Suppressor macrophage (primary cell): ENCODE measurements at places on chromosomes 1 and 21.

- DNase-seq, result no peak
These were observed 49.4 kb downstream of the LAMC2 start for GRCh38 chr1:183235503-183235902.

DNA sequence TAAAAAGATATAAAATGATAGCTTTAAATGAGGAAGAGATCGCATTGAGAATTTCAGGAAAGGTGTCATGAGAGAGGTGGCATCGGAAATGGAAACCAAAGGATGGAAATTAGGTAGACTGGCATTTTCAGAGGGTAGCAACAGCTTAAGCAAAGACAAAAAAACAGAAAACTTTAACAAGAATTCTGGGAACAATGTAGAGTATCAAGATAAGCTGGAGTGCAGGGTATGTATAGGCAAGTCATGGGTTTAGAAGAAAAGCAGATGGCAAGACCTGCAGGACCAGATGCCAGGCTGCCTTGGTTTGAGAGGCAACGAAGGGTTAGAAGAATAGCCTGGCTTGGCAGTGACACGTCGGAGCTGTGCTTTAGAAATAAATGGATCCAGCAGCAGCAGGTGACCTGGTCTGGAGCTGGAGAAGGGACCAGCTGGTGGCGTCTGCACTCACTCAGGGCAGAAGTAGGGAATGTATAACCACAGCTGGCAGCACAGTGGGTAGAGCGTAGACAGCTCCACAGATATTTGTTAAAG, 149.4 kb upstream of the TIAM1 start:
- DNase-seq, result no peak

DNA sequence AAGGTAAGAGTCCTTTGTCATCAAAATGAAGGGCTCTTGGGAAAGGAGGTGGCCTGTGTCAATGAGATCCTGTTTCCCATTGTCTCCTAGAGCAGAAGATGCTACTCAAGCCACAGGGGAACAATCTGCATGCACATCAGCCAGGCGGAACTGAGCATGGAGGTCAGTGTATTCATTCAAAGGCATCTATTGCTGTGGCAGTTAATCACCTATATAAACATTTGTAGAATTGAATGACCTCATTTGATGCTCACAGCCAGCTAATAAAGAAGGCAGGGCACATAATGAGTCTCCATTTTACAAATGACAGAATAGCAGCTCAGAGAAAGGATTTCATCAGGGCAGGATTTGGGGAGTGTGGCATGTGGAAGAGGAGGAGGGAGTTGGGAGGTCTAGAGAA, 5.7 kb upstream of the FYB2 start:
- DNase-seq, result no peak

- peak; percentile 49 for DNase-seq
These were observed 1.1 kb downstream of the ADGRB2 start for GRCh38 chr1:31762726-31763670.

DNA sequence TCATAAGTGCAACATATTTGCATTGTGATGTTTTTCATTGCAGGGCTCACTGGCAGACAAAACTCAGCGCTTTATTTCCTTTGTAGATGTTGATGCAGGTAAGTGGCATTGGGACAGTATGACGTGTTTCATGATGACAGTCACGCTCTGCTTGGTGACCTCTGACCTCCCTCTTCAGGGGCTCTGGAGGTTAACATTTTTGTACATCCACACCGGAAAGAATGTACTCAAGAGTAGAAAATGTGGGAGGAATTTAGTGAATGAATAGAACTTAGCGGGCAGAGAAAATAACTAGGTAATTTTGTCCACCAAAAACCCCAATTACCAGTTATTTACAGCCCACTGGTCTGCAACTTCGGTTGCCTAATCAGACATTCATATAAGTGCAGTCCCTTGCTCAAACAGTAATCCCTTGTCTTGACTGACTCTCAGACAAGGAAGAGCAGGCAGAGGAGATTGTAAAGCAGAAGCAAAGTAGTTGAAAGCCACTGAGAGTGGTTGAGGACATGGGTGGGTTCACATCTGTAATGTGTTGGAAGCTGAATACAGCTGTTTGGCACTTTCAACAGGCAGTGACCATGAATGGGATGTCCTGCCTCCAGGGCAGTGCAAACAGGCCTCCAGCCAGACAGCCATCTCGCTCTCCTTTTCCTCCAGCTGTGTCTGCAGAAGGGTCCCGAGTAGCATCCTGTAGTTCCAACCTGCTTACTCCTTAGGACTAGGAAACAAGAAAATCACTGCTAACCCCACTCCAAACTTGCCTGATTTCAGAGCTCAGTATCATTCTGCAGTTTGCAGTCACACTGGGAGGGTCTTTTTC, 188.9 kb downstream of the NRIP1 start:
- DNase-seq, result no peak

- DNase-seq, result no peak
These were observed 317.6 kb upstream of the PROX1 start for GRCh38 chr1:213669964-213670691.

DNA sequence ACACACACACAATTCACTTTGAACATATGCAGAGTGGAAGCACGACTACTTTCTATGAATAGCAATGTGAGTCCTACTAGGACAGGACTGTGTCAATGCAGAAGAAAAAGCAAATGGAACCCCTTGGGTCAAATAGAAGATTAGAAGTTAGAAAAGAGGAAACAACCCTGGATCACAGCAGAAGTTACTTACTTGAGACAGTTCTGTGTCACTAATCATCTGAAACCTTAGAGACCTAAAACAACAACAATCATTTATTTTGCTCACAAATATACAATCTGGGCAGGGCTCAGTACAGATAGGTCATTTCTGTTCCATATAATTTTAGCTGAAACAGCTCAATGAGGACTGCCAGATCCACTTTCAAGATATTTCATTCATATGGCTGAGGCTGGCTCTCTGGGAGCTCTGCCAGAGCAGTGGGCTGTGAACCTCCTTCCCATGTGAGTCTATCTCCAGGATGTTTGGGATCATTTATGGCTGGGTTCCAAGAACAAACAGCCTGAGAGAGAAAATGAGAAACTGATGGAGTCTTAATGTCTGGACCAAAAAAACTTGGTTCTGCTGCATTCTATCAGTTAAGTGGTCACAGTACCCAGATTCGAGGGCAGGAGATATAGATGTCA, 42.5 kb upstream of the IL10 start:
- DNase-seq, result no peak

DNA sequence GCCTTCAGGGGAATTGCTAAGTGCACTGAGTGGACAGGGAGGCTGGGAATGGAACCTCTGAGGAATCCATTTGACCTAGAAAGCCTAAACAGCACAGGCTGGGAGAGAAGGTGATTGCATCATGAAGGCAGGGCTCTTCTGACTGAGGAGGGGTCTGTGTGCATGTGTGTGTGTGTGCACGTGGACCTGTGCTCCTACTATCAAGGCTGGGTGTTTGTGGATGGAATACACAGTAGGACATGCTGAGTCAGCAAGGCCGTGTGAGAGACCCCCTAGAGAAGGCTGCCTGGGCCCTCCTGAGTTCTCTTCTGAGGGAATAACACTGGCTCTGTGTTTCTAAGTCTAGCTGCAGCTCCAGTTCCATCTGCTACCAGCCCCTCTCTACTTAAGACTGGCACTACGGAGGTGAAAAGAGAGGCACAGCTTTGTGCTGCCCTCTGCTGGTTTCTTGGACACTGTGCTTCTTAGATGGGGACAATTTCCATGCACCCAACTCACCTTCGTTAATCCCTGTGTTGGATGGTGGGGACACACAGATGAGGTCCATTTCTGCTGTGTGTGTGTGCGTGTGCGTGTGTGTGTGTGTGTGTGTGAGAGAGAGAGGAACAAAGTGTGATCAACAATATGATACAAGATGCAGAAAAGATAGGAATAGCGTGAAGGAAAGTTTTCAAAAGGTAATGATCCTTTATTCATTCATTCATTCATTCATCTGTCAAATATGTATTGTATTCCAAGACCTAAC, 6.2 kb upstream of the EFCAB14 start:
- peak; percentile 86 for DNase-seq

- DNase-seq, result no peak
These were observed 377.8 kb downstream of the USH2A start for GRCh38 chr1:216045400-216045799.

- no peak for DNase-seq
These were observed 24.7 kb upstream of the BECN2 start for GRCh38 chr1:241932845-241933244.

DNA sequence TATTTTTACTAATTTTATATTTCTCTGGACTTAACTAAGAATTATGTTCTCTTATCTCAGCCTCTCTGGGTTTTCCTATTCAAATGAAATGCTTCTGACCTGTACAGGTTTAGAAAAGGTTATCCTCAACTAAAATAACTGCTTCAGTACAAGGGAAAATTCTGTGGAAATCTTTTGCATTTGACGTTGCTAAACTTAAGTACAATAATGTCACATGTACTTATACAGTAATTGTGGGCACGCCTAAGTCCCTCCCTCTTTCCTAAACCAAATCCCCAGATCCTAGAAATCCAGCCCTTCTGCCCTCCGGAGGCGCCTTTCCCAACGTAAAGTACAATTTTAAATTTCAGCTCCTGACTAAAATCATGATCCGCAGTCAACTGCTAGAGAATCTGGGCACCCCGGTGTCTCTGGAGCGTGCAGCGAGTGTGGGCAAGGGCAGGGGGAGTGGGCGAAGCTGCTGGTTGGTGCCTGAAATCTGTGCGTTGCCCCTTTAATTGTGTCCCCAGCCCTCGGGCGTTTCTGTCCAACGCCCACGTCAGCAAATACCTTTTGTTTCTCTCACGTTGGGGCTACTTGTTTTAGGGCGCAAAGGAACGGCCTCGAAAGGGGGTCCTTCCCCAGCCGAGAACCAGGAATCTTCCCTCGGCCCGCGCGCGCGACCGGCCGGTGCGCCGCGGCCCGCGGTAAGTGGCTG, at the start of gene ZBTB8A:
Gene ZBTB8A, plus strand, starts transcription at position 541 of the 697 bp plus-strand sequence. CDS start 53,505 bp downstream, outside the sequence.
- peak; percentile 60 for DNase-seq

DNA sequence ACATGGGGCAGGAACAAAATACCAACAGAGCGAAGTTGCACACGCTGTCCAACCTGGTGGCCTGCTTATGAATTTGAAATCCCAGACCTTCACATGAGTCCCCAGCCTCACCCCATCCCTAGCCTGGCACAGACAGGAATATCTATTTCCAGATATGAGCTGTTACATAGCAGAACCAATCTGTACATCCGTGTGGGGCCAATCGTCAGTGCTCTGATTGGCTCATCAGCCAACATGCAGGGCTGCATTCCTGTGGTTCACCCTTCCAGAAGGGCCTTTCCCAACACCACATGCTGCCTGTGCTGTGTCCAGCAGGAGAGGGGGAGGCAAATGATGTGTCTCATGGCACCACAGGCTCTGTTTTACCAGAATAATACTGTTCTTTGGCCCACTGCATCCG, 31.3 kb downstream of the CCN1 start:
- DNase-seq, result no peak

GRCh38 chr1:7303554-7304317, 467.4 kb upstream of the VAMP3 start:
- DNase-seq, result no peak

- DNase-seq, result no peak
These were observed 1.3 kb downstream of the CRYZ start for GRCh38 chr1:74731399-74732052.

GRCh38 chr1:116556289-116557006, 14.4 kb downstream of the CD58 start:
- DNase-seq, result peak; percentile 91

DNA sequence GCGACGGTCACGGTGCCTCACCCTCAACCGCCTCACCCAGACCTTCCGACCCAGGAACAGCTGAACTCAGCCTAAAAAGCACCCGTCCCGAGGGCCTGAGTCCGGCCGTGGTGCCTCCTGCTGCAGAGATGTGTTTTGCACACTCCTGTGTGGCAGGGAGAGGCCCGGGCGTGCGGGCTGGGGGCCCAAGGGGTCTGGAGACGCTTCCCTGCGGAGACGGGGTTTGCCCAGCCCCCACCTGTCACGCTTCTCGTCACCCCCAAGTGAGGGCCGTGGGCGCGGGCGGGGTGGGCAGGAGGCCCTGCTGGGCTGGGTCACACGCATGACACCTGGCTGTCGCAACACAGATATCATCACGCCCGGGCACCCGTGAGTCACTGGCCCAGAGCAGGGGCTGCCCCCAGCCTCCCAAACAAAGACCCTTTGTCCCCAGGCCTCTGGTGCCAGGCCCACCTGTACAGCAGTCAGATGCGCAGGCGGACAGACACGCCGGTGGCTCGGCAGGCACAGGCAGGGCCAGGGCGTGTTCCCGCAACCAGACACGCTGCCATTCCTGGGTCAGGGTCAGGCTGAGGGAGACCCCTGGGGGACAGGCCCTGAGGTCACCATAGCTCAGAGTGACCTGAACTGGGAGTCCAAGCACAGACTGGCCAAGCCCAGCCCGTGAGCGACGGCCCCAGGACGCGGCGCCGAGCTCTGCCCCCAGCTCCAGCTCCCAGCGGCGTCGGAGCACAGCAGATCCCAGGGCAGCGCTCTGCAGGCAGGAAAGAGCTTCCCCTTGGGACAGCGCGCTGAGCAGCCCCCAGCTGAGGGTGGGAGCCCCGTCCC, 6.1 kb downstream of the B3GALT6 start:
- DNase-seq, result no peak

- DNase-seq, result no peak
These were observed 26.7 kb downstream of the SLC26A9 start for GRCh38 chr1:205916541-205916940.

GRCh38 chr1:174761335-174761734, 238.4 kb upstream of the CACYBP start:
- no peak for DNase-seq

DNA sequence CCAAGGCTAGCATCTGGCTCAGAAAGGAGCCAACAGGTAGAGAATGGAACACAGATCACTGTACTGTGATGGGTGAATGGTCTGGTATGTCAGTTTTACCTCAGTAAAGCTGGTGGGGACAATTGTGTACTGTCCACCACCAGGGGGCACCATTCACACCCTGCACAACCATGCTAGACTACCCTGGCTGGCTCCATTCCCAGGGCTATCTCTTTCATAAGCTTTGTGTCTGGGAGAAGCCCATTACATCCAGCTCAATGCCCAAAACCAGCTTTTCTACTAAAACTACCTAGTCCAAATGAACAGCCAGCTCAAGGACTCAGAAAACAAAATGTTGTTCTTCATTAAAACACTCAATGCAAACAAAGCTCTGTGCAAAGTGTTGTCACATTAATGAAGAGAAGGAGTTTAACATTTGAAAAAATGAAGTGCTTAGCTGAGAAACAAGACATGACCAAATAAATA, 62.0 kb upstream of the RASAL2 start:
- peak; percentile 90 for DNase-seq

- DNase-seq, result peak; percentile 44
These were observed at the start of gene KLHDC9 for GRCh38 chr1:161098210-161099068. TSS of gene KLHDC9 (plus strand) at chr1:161098361. CDS start at chr1:161098536, 175 bp downstream.

- no peak for DNase-seq
These were observed 172.4 kb downstream of the NTMT2 start for GRCh38 chr1:170318141-170318540.
